ENCODE measurements at places on chromosomes 4 and X.
A peak's percentile ranks its signal among the peaks of the same experiment; 100 is the strongest.

GRCh38 chr4:73589261-73589847, 30.9 kb downstream of the RASSF6 start:
- DNase-seq = no peak

- no peak for DNase-seq
Measured at GRCh38 chrX:39440799-39441284, 639.6 kb downstream of the MID1IP1 start.

DNA sequence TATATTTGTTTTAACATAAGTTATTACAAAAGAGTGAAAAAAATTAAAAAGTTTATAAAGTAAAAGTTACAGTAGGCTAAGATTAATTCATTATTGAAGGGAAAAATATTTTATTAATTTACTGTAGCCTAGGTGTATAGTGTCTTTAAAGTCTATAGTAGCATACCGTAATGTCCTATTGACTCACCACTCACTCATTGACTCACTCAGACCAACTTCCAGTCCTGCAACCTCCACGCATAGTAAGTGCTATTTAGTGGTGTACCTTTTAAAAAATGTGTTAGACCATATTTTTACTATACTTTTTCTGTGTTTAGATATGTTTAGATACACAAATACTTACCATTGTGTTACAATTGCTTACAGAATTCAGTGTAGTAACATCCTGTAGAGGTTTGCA, 841.1 kb downstream of the CENPC start:
- DNase-seq = no peak

- DNase-seq = no peak
Measured at GRCh38 chrX:136030303-136031191, 45.3 kb downstream of the SLC9A6 start.

DNA sequence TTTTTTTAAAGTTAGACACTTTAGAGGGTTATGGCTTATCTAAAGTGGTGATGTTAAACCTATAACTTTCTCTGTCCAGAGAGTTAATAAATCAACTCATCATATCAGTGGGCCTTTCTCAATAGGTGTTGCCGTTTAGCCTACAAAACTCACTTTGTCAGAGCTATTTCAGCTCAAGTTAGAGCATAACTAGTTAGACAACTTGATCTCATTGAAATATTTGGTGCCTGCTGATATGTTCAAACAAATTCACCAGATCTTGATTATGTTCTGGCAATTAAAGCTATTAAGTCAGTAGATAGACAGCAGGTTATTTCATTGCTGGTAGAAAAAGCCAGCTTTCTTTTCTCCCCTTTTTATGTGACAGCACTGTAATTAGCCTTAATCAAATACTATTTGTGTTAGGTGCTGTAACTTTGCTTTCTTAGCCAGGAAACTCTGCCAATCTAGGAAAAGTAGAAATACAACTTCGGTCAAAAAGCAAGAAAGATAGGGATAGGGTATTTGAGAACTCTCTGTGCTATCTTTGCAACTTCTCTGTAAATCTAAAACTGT, 191.8 kb downstream of the MAML3 start:
- no peak for DNase-seq

GRCh38 chr4:185656467-185656931, 121.2 kb upstream of the PDLIM3 start:
- DNase-seq = no peak

- peak; percentile 41 for DNase-seq
Measured at GRCh38 chr4:150960818-150961217, 54.3 kb downstream of the LRBA start.

GRCh38 chrX:23952984-23953907, 45.4 kb downstream of the CXorf58 start:
- DNase-seq = peak; percentile 7

DNA sequence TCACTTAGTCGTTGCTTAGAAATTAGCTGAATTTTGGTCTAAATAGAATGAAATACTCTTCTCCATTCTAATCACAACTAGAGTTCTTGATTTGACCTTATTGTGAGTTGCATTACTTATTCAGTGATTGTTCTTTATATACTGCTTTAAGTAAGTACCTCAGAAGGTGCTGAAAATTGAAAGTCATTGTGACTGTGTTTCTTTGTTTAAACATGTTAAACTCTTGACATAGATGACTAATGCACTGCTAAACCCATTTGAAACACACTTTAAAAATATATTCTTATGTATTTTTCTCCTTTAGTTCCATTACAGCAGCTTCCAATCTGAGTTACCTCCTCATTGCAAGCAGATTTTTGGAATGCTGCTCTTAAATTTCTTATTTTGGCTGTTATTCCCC, 9.1 kb downstream of the TSPAN7 start:
- DNase-seq = no peak

DNA sequence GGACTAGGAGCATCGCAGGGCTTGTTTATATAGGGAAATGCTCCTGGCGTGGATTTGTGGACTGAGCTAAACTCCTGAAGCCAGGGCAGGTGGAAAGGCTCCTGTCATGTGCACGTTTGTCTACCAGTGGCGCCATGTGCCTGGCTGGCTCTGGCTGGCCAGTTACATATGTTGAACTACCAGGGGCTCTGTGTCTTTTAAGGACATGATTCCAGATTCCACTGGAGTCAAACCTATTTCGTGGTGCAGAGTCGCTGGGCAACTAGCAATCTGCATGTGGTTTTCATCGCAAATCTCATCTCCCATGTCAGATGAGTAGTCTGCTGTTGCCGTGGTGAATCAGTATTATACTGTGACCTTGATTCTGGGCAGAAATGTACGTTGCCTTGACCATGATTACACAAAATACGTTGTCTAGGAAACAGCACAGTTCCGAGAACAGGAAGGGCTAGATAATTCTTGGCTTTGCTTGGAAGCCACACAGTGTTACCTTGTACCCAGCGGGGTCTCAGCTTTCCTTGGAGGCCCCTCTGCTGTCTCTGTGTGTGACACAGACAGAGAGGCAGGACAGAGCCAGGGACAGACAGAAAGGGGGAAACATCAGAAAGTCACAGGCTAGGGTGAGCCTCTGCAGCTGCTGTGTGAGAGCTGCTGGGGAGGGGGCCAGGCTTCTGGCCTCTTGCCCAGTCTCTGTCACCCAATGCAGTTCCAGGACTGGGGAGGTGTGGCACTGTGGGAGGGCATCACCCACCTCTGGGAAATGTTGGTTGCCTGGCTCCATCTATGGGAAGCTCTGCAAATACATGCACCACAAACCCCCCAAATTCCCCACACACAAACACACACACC, 19.2 kb downstream of the PNMA6E start:
- DNase-seq = peak; percentile 4

All from stimulated activated CD8-positive, alpha-beta memory T cell treated with anti-CD3 and anti-CD28 coated beads, Interleukin-15, amount 100 ng/mL, for 48 hours (primary cell).